C1 segment of cervical spinal cord (tissue), 14 donors: ENCODE measurements at places on chromosomes 7 and 10.

DNA sequence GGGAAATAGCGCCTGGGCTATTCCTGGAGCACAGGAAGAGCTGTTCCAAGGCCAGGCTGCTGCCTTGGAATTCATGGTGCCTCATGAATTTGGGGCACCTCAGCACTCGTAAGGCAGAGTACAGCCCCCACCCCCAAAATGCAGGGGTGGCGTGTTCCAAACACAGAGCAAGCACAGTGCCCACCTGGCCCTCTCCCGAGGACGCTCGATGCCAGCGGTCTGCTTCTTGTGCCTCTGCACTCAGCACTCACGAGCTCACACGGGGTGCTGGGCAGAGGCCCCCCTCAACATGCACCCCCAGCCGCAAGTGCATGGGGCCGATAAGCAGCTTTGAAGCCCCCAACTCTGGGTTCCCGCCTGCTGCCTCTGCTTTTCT, 60.1 kb downstream of the ZRANB1 start:
- DNase-seq = no peak

- DNase-seq = no peak
Measured at GRCh38 chr7:49669285-49669684, 104.2 kb upstream of the VWC2 start.

GRCh38 chr7:158574308-158575036, 13.2 kb downstream of the PTPRN2 start:
- DNase-seq = no peak

GRCh38 chr7:2399848-2400587, 3.4 kb upstream of the CHST12 start:
- peak; percentile 44 for DNase-seq

GRCh38 chr10:68601501-68602265, 41.5 kb downstream of the TET1 start:
- no peak for DNase-seq

DNA sequence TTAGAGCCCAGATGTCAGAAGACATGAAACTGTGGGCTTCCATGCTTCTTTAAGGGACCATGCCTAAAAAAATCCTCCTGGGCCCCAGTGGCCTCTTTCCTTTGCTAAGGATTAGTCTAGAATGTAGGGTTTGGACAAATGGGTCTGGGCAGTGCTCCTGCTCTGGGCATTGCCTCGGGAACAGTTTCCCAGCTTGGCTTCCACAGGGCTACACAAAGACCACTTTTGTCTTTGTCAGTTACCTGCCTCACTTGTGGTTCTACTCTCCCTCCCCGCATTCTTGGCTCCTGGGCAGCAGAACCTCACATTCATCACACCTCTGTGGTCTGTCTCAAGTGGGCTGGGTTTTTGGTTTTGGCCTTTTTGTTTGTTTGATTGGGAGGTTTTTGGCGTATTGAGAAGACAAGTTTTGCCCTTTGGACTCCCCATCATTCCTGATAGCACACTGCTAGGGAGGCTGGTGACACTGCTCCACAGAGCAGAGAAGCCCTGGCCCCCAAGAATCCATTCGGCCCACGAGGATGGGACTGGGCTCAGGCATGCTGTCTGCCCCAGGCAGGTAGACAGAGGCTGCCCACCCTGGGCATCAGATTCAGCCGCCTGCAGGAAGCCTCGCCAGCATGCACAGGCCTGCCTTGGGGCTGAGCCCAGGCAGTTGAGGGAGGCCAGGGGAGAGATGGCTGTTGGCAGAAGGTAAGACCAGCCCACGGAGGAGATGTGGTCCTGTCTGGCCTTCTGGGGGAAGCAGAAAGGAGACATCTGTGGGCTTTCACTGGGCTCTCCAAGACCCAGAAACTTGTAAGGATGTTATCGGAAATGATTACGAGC, 343.7 kb downstream of the WDR11 start:
- no peak for DNase-seq

- DNase-seq = no peak
Measured at GRCh38 chr7:123725586-123726171, 23.1 kb downstream of the WASL start.

GRCh38 chr7:6647541-6647940, 10.4 kb downstream of the ZNF316 start:
- DNase-seq = no peak

DNA sequence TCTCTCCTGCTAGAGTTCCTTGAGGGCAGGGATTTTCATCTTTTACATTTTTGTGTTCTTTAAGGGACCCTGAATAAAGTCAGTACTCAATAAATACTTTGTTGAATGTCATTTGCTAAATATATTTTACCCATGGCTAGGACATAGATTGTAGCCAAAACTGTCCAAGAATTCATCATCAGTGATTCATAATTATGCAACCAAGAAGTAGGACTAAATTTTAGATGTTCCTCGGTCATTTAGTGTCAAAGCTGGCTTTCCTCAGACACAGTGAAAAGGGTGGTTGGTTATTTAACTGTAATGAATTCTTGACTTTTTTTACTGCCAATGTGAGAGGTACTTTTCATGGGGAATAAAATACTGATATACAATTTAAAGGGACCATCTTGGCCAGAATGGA, 3.3 kb downstream of the NUDT13 start:
- DNase-seq = no peak

- no peak for DNase-seq
Measured at GRCh38 chr7:142881586-142882337, 3.8 kb downstream of the TRPV6 start.

GRCh38 chr10:8044908-8045725, 9.4 kb upstream of the GATA3 start:
- no peak for DNase-seq

- DNase-seq = no peak
Measured at GRCh38 chr10:18474118-18474455, 177.3 kb downstream of the NSUN6 start.

DNA sequence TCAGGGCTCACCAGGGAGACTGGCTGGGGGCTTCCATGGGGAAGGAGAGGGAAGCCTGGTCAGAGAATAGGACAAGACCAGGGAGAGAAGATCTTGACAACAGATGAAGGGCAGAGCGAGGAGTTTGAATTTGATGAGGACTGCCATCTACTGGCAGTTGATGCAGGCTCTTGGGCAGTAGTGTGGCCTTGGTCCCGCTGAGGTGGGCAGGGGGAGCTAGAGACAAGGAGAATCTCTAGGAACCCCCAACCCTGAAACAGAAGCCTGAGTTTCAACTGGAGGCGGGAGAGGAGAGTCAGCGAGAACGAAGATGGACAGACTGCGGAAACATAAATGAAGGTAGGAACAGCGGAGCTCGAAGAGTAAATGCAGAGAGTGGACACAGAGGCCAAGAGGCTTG, 81.0 kb downstream of the PPP1R3C start:
- DNase-seq = peak; percentile 10

GRCh38 chr10:108434559-108435252, 1270.2 kb upstream of the SORCS1 start:
- DNase-seq = no peak

- no peak for DNase-seq
Measured at GRCh38 chr10:69681436-69681835, 51.4 kb downstream of the FAM241B start.

GRCh38 chr10:114437473-114438292, 33.4 kb upstream of the AFAP1L2 start:
- no peak for DNase-seq

DNA sequence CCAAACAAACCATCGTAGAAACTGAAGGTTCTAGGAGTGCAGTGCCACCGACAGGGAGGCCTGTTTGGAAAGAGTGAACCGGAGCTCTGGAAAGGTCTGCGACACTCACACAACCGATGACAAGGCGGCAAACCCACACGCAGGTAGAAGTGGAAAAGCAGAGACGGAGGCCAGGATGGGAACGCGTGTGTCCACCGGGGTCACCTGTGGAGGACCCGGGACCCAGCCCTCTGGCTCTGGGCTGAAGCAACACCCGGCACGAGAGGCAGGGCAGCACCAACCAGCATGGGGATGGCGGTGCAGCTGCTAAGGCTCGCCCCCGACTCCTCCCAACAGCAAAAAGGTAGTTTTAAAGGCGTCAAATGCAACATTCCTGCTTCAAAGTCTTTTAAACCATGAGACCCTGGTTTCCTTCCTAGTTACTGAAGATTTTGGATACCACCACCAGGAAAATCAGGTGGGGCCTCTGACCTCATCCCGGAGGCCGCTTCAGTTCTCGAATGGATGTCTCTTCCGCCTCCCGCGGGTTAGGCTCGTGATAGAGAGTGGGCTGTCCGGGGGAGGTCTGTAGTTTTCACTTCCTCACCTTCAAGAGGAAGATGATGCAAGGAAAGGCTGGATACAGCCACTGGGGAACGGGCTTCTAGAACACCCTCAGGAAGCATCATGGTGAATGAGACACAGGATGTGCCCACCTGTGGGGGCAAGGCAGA, 115.5 kb downstream of the SMURF1 start:
- DNase-seq = no peak

DNA sequence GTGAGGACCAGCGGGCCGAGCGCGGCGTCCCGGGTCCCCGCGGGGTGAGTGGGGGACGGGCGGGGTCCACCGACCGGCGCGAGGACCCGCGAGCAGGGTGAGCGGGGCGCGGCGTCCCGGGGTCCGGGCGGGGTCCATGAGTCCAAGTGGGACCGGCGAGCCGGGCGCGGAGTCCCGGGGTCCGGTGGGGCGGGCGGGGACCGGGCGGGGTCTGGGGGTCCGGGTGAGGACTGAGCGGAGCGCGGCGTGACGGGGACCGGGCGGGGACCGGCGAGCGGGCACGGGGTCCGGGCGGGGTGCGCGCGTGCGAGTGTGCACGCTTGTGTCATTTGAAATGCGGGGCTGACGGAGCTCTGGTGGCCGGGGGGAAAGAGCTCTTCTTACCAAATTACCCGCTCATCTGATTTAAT, 765 bp downstream of the CELF2 start:
- no peak for DNase-seq

DNA sequence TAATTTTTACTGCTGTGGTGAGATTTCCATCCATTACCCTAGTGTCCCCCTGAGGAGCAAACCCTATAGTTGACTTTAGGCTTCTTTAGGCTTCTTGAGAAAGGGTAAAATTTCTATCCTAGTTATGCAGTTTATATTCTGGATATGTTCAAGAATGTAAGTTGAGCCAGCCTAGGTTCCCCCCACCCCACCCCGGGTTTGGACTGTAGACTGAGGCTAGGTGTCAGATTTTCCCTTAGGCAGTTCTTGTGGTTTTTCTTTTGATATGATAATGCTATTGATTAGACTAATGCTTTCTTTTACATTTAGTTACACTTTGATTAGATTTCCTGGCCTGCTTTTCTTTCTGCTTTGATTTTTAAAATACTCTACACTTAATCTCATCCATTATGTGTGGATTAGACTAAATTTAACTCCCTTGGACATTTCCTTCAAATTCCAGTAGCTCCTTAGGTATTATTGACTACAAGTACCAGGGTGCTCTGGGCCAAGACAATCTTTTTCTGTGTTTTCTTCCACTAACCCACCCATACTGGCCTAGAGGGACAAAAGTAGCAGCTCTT, 37.7 kb downstream of the NRF1 start:
- no peak for DNase-seq

GRCh38 chr7:130444751-130445407, 4.1 kb upstream of the CEP41 start:
- DNase-seq = no peak

- no peak for DNase-seq
Measured at GRCh38 chr10:71257319-71257997, 45.1 kb downstream of the UNC5B start.

DNA sequence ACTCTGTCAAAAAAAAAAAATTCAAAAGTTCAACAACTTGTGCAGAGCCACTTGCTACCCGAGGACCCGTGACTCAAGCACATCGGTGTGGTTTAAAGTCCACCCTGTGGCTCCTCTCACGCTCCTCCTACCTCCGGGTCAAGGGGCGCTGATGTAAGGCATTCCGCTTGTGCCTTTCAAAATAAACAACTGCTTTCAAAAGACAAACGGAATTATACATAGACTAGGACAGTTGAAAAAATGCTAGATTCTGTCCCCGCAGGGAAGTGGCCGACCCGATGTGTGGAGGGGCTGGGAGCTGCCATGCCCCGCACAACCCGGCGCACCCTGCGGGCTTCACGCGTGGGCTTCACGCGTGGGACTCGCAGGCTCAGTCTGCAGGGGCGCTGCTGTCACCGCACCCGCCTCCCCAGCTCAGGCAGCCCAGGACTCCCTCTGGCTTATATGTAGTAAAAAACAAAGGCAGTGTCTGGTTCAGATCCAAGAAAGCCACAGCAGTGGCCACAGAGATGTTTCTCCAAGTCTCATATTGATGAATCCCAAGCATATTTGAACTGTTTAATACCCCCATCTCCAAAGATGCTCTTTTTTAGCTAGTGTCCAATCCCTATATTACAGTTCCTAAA, 239.7 kb upstream of the INHBA start:
- DNase-seq = no peak

DNA sequence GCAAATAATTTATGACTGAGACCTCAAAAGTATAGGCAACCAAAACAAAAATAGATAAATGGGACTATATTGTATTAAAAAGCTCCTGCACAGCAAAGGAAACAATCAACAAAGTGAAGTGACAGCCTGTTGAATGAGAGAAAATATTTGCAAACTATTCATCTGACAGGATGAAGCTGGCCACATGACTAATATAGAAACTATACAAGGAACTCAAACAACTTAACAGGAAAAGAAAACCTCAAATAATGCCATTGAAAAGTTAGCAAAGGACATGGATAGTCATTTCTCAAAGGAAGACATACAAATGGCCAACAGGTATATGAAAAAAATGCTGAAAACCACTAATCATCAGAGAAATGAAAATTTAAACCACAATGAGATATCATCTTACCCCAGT, 245.1 kb downstream of the STK31 start:
- DNase-seq = no peak

- DNase-seq = no peak
Measured at GRCh38 chr10:96369890-96370583, 11.2 kb upstream of the OPALIN start.

GRCh38 chr7:87341441-87341840, 4.0 kb upstream of the CROT start:
- DNase-seq = no peak

DNA sequence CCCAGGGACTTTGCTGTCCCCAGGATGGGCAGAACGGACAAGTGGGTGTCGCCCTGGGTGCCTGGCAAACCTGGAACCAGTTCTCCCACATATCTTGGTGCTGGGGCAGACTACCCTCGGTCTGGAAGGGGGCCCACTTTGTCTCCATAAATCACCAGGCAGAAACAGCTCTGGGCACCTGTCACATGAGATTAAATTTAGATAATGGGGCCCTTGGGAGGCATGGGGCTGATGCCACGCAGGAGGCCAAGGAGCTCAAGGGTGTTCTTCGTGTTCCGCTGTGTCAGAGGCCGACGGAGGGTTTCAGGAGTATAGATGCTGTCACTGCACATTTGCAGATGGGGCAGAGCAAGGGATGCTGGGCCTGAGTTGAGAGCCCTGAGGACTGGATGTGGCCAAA, 72.7 kb downstream of the TMEM130 start:
- DNase-seq = no peak

DNA sequence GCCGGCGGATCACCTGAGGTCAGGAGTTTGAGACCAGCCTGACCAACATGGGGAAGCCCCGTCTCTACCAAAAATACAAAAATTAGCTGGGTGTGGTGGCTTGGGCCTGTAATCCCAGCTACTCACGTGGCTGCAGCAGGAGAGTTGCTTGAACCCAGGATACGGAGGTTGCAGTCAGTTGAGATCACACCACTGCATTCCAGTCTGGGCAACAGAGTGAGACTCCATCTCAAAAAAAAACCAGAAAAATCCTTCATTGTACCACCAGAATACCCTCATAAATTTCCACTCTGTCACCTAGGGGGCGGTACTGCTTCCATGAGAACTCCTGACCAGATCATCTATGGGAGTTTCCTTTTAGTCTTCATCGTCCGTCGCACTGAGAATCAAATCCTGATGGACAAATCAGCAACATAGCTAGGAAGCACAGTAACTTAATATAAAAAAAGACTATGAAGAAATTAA, 225.8 kb upstream of the KLF14 start:
- DNase-seq = no peak
